ENCODE measurements at places on chromosomes 12 and 14. TPM values are rescaled to one million over a fixed set of nuclear protein-coding genes. Genes with fewer than 3 reads are reported as not detected.

Gene RASSF9
- 3.5 TPM for total RNA-seq

Gene FGF23
- total RNA-seq = not detected

Gene PTCSC3
- not detected for total RNA-seq

Gene CYP27B1
- total RNA-seq = 10.4 TPM

Gene CLEC6A
- total RNA-seq = not detected

Gene E2F7
- total RNA-seq = 7.0 TPM

Gene HEATR5A
- 12.3 TPM for total RNA-seq

Gene A2M
- not detected for total RNA-seq

Gene RNASE3
- total RNA-seq = not detected

Gene DAZAP2
- total RNA-seq = 201 TPM

Gene IGFBP6
- total RNA-seq = 256 TPM

Gene LGALS3
- total RNA-seq = 260 TPM

Gene ITGA7
- total RNA-seq = 0.28 TPM
